Choroid plexus epithelial cell (primary cell): ENCODE measurements at places on chromosomes 3 and 15.

- DNase-seq: no peak
Measured at GRCh38 chr3:124802702-124803101, 72.5 kb downstream of the UMPS start.

- no peak for DNase-seq
Measured at GRCh38 chr15:29220852-29221251, 48.8 kb downstream of the NSMCE3 start.

DNA sequence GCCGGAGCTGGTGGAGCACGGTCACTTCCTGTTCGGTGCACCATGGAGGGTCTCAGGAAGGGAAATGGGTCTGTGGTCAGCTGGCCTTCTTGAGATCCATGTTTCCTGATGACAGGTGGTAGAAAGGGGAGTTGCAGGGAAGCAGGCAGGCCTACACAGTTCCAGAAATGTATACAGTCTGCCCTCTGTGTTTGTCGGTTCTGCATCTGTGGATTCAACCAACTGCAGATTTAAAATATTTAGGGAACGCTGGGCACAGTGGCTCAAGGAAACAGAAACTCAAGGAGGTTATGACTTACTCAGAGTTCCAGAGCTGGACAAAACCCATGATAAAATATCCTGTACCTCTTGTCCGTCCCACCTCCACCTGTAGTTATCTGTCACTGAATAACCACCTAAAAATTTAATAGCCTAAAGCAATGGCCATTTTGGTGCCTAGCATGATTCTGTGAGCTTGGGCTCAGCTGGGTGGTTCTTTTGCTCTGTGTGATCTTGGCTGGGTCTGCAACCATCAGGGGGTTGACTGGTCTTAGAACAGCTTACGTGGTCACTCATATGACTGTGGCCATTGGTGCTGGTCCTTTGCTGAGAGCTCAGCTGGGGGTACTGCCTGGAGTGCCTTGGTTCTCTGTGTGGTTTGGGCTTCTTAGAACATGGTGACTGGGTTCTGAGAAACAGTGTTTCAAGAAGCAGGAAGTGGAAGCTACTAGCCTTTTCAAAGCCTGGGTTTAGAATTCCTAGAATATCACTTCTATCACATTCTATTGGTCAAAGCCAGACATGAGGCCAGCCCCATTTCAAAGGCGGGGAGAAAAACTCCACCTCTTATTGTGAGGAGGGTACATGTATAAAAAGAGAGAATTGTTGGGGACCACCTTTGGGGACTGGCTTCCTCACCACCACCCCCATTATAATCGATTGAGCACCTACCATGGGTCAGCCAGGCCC is 239.7 kb upstream of the BHLHE40 start:
- DNase-seq: no peak

DNA sequence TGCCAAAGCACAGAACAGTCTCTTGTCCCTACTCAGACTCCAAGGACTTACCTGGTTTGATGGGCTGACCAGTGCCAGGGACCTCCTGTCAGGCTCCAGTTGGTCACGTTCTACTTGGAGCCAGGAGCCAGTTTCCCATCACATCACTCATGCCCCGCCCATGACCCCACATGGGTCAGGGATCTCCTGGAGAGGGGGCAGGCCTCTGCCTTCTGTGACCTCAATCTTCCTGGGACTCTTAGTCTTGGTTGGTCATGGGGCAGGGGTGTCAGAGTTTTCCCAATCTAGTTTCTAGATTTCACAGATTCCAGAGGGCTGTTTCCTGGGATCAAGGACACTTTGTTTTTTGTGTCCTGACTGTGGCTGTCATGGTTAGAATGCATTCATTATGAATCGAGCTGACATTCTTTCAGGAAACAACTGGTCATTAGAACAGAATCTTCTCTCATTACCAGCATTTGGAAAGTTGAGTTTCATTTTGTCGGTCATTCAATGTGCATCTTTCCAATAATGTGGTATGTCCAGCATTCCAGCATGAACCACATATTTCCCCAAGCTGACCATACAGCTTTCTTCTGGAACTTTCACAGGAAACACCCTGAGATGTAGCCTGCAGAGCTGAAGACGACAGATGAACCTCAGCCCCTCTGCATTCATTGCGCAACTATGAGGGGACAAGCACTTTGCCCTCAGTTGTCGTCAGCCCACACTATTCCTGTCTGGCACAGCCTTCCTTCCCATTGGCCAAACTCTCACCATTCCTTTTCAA is 19.8 kb downstream of the CYP19A1 start:
- peak; percentile 74 for DNase-seq

GRCh38 chr3:131669600-131669999 is 166.8 kb upstream of the MRPL3 start:
- no peak for DNase-seq

- peak; percentile 92 for DNase-seq
Measured at GRCh38 chr3:126098391-126098858, 14.5 kb upstream of the SLC41A3 start.

- peak; percentile 45 for DNase-seq
Measured at GRCh38 chr15:85026304-85027032, 44.8 kb downstream of the PDE8A start.

GRCh38 chr3:138914870-138915502 is 32.0 kb downstream of the FOXL2 start:
- DNase-seq: peak; percentile 53

DNA sequence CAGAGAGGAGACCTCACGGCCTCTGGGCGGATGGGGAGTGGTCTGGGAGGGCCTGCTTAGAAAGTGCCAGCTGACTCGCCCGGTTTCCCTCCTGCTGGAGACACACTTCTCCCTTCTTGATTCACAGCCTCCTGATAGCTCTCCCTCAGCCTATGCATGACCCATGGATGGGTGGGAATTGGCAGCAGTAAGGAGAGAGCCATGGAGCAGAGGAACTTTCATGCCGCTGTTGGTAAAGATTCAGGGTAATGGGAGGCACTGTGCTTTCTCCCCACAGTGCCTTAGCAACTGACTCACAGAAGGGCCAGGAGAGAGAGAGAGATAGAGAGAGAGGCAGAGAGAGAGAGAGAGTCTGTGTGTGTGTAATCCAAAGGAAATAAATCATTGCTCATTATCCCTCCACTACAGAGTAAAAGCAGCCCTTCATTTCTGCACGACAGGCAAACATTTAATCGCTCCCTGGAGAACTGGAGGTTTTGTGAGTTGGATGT is 82.8 kb downstream of the SEMA5B start:
- no peak for DNase-seq

GRCh38 chr15:95733931-95734330 is 596.6 kb upstream of the NR2F2 start:
- DNase-seq: peak; percentile 23

- DNase-seq: no peak
Measured at GRCh38 chr3:14129296-14129695, 4.4 kb downstream of the TMEM43 start.

GRCh38 chr15:45871121-45871855 is 236.5 kb downstream of the SQOR start:
- no peak for DNase-seq

DNA sequence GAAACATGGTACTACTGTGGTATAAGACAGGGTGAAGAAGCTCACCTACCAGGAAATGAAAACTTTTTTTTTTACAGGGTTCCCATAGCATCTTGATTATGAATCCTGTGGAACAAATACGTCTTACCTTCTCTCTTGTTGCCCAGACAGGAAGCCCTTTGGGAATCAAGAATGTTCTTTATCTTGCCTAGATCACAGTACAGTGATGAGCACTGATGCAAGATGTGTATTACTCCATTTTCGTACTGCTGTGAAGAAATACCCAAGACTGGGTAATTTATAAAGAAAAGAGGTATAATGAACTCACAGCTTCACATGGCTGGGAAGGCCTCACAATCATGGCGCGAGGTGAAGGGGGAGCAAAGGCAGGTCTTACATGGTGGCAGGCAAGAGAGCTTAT is 281.3 kb downstream of the UBE2E2 start:
- DNase-seq: peak; percentile 47

DNA sequence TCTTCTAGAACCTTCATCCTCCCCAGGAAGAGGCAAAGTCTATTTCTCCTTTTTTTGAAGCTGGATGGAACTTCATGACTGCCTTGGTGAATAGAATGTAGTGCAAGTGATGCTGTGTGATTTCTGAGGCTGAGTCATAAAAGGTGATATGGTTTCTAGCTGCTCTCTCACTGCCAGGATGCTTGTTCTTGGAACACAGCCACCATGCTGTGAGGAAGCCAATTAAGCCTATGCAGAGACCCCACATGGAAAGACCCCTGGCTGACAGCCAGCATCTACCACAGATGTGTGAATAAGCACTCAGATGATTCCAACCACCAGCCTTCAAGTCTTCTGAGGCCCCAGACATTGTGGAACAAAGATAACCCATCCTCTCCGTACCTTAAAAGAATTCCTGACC is 57.0 kb downstream of the ISL2 start:
- DNase-seq: peak; percentile 74

DNA sequence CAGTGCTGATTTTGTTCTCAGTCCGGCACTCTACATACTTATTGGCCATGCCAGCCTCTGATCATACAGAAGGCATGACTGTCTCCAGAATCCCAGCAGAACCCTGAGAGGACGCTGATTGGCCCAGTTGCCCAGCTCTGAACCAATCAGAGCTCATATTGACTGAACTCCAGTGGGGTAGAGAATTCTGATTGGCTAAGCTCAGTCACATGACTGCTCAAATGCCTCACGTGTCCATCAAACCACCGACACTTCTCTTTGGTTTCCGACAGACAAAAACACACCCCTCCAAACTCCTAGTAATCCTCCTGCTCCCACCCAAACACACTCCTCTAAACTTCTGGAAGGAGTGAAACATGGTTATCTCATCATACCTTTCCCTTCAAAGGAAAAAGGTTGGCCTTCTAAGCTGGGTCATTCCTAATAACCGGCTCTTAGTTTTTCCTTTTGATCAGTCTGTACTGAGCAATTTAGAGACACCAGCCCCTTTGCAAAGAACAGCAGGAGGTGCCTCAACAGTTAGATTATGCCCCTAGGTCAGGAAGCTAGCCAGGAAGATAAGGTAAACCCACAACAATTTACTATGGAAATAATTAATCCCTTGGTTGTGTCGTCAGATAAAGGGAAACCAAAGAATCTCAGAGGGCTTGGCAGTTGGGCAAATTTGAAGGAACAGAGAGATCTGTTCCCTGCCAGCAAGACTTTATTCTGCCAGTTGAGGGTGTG is 187.8 kb downstream of the TLE3 start:
- no peak for DNase-seq

DNA sequence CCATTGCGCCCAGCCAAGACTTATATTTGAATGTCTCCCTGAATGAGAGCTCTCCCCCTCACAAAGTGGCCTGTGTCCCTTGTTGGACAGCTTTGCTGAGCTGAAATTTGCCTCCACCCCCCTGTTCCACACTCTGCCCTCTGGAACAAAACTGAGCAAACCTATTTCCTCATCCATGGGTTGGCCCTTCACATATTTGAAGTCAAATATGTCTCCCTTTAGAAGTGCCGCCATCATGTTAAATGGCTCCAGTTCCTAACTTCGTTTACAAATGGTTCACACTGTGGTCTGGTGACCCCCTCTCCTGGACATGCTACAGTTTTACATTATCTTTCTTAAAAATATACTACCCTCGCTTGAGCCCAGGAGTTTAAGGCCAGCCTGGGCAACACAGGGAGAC is 4.6 kb downstream of the PLIN1 start:
- DNase-seq: peak; percentile 12

- DNase-seq: no peak
Measured at GRCh38 chr3:136962927-136963326, 5.1 kb downstream of the IL20RB start.

GRCh38 chr3:188863999-188864406 is 307.8 kb upstream of the TPRG1 start:
- DNase-seq: peak; percentile 8

DNA sequence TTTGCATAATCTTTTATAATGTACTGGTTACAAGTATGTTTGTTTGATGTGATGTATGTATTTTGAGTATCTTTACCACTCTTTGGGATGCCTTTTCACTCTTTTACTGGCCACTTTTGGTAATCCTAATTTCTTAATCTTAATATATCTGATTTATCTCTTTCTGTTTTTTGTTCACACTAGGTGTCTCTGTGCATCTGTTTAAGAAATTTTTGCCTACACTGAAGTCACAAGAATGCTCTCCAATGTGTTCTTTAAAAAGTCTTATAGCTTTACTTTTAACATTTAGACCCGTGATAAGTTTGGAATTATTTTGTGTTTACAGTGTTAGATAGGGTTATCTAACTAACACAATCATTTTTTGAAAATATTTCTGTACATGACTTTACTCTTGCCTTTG is 659.1 kb downstream of the SI start:
- DNase-seq: no peak

- DNase-seq: peak; percentile 63
Measured at GRCh38 chr15:74240002-74240568, 4.0 kb downstream of the CCDC33 start.

DNA sequence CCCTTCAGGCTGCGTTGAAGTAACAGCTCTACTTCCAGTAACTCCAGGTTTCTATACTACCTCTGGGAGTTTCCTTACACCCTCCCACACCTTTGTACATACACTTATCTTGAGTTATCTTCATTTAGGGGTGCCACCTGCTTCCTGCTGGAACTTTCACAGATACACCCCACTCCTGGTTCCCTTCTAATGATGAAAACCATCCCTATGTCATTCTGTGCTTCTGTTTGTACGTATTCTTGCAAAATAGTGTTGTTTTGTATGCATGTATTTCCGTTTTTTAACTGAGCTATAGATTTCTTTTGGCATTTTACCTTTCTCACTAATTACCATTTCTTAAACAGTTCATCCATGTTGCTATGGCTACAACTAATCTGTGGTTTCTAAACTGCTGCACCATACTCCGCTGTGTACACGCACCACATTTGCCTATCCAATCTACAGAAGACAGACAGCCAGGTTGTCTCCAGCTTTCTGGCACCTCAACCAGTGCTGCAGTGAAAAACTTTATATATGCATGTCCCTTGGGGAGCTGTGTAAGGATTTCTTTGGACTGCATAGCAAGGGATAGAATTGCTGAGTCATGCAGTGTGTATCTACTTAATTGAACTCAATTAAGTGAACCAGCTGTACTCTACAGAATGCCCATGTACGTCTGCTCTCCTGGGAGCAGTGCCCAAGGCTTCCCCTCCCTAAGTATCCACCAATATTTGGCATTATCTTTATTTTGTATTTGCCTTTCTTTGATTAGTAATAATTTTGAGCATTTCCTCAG is 61.4 kb upstream of the ST8SIA2 start:
- no peak for DNase-seq

- no peak for DNase-seq
Measured at GRCh38 chr15:69098771-69099170, 61.7 kb upstream of the GLCE start.

GRCh38 chr3:130576375-130577266 is 59.6 kb downstream of the COL6A6 start:
- peak; percentile 76 for DNase-seq

DNA sequence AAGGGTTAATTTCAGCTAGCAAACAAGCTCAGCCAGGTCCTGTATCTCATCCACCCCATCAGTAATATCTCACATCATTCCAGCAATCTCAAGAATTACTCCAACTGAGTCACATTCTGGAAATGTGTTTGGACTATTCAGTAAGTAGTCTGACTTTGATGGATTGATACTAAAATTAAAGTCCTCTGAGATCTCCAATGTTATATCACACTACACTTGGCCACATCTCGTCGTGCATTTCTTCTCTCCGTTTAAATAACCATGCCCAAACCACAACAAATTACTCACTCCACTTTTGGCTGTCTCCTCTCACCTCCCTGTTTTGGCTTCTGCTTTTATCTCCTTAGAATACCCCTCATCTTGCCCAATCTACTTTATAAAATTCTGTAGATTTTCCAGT is 292.2 kb downstream of the PYDC2 start:
- DNase-seq: no peak
